ENCODE measurements at places on chromosomes 1 and 21.

DNA sequence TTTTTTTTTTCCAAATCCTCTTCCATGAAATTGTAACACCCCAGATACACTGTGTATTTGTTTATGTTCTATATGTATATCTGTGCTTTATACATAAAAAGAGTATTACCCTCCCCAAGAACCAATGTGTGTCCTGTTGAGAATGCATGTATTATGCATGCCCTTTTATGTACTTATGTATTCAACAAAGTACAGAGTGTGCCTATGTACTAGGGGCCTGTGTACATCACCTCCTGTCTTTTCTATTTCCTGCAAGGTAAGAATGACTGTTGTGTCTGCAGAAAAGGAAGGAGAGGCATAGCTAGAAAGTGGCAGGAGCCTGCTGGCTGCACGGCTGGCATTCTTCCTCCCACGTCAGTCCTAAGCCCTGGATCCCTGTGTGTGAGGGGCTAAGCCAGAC is 7.0 kb downstream of the TMEM61 start:
- DNase-seq = no peak

GRCh38 chr21:15211491-15212133 is 146.8 kb upstream of the NRIP1 start:
- DNase-seq = no peak

GRCh38 chr1:40820911-40821693 is 37.5 kb downstream of the KCNQ4 start:
- DNase-seq = no peak

DNA sequence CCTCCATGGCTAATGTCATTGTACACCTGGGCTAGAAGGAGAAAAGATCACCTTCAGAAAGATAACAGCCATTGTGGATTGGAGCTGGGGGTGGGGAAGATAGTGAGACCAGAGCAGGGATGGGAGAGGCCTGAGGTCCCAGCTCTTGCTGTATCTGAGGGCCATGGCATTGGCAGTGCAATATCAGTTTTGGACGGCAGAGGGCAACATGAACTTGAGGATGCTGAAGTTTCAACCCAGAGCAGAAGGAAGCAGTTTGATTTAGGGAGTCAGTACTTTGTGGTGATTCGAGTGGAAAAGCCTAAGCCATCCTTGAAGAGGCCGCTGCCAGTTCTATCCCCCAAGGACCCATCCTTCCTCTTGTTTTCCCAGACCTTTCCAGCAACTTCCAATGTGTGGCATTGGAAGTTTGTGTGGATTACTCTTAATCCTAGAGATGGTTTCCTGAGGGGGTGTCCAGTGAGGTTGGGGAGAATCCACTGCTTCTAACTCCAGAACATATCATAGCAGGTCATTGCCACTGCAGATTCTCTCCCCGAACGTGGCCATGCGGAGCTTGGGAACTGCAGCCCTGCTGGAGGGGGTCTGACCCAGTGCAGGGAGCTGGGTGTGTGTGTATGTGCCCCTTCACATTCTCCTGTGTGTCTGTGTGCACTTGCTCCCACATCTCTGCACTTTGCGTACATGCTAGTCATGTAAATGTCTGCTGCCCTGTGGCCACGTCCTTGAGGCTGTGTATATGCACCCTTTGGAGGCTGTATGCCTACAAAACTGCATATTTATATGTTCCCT is 24.1 kb downstream of the SLC26A9 start:
- peak; percentile 83 for DNase-seq

GRCh38 chr21:17763288-17764037 is 55.7 kb downstream of the C21orf91 start:
- no peak for DNase-seq

GRCh38 chr1:158059984-158060383 is 66.5 kb downstream of the KIRREL1 start:
- peak; percentile 33 for DNase-seq

- no peak for DNase-seq
Observed at GRCh38 chr1:56376188-56376984, 203.0 kb downstream of the PLPP3 start.

DNA sequence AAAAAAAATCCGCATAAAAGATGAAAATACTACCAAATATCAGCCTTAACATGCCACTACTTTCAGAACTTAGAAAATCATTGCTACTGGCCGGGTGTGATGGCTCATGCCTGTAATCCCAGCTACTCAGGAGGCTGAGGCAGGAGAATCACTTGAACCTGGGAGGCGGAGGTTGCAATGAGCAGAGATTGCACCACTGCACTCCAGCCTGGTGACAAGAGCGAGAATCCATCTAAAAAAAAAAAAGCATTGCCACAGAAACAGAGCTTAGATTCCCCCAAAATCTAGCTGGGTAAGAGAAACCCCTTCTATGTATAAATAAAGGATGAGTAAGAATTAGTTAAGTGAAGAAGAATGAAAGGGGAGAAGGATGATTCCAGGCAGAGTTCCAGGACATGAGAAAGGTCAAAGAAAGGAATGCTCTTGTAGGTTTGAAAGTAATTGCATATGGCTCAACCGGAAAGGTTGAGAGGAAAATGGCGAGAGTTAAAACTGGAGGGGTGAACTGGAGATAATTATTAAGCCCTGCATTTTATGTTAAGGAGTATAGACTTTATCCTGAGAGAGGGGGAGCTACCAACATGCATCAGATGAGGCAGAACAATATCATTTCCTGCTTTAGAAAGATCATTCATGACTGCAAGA is 19.7 kb upstream of the NRDC start:
- DNase-seq = no peak

- DNase-seq = no peak
Observed at GRCh38 chr1:165253818-165254254, 102.7 kb downstream of the LMX1A start.

DNA sequence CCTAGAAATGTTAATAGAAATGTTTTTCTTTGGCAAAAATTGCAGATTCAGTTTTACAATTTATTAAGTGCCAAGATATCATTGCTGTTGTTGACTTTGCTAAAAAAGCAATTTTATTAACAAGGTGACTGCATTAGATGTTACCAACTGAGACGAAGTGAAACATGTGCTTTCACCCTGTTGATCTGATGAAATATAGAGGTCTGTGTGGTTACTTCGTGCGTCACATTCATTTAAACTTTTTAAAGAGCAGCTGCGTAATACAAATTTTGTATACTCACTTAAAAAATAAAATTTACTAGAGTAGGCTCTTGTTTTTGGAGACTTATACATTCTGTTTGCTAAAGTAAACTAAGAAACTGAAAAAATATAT is 465.7 kb downstream of the USP25 start:
- DNase-seq = no peak

DNA sequence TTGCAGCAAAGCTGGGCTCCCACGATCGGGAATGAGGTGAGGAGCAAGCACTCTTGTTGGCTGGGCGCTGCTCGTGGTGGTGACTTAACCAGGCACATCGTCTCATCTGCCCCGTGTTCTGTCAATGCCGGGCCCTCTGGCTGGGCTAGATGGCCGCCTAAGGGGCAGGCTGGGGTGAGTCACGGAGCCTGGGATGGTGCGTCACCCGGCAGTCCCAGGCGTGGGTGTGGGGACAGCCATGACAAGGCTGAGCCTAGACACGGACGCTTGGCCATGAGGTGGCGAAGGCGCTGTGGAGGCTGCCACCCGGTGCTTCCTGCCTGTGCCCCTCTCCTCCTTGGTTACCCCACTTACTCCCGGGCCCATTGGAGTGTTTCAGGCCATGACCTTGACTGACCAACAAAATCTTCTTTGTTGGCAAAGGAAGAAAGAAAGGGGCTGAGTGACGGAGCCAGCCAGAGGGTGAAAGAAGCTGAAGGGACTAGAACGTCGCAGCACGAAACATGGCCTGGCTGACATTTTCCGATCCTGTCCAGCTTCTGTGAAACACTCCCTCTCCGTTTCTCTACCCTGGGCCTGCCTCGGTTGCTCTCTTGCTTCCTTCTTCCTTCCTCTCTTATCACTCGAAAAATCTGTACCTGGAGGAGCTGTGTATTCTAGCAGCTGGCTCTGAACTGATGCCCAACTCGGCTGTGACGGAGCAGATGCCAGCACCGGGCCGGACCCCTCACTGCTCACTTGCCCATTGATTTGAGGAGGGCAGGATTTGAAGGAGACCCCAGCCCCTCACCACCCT is 596 bp downstream of the CD247 start:
- DNase-seq = no peak

GRCh38 chr1:98277118-98277517 is 356.3 kb upstream of the DPYD start:
- DNase-seq = no peak

- DNase-seq = no peak
Observed at GRCh38 chr1:46343351-46343695, 2.7 kb downstream of the NSUN4 start.

- no peak for DNase-seq
Observed at GRCh38 chr1:154657556-154657955, 49.6 kb upstream of the ADAR start.

DNA sequence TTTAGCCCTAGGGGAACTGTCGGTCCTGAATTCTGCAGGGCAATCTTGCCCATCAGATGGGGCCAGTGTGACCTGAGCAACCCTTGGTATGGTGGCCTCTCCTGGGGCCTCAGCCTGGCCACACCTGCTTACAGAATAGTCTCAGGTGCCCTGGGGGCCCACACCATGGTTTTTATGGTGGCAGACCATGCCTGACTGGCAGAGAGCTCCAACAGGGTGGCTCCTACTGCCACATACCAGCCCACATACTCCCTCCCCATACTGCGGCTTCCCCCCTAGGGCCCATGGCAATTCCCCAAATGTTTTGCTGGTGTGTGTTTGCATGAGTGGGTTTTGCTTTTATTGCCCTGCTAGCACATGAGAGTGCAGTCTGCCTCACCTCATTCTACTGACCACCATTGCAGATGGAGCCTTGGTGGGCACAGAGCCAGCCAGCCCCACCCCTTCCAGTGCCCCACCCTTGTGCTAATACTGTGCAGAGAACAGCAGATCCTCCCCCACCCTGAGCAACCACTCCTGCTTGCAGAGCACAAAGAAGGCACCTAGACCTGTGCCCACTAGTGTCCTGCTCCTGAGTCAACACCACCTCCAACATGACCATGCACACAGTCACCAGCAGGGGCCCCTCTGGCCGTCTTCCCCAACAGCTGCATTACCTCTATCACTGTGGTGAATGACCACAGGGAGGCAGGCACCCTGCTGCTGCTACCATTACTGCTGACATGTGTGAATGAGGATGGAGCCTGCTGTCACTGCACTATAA is 86.8 kb downstream of the GDAP2 start:
- no peak for DNase-seq

- no peak for DNase-seq
Observed at GRCh38 chr1:56095696-56096665, 483.4 kb downstream of the PLPP3 start.

- DNase-seq = no peak
Observed at GRCh38 chr1:218537122-218537913, 192.2 kb downstream of the TGFB2 start.

GRCh38 chr1:20442920-20443625 is 42.9 kb downstream of the CAMK2N1 start:
- DNase-seq = peak; percentile 26

GRCh38 chr1:37051346-37051745 is 17.0 kb upstream of the GRIK3 start:
- DNase-seq = no peak

- DNase-seq = no peak
Observed at GRCh38 chr1:42145389-42145716, 7.9 kb upstream of the GUCA2B start.

DNA sequence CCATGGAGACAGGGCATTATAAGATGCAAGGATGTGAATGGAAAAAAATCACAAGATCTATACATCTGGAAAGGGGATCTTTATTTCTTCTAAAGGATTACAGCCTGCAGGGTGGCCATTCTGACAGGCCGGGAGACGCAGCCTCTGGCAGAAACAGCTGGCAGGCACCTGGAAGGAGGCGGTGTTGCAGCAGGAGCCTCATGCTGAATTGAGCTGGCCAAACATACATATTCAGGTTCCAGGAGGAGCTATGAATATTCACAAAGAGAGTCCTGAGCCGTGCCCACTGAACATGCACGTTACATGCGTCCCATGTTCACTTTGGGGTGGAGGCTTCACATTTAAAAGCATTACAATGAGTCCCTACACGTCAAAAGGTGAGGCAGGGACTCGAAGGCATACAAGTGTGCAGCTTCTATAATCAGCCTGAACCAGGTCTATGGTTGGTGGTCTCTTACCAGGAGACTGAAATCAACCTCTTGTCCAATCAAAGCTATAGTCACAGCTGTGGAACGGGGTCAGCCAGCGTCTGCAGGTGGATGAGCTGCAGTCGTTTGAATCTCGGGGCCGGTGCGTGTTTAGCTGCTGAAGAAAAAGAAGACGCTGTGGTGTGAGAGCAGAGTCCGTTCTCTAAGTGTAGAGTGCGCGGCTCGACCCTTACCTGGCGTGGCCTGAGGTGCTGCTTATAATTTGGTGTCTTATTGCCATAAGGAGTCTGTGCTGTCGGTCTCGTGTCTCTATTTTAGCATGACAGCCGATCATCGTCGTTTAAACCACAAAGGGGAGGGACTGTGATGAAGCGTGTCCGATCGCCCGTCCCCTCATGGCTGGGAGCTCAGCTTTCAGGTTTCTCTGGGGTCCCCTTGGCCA is 183.0 kb downstream of the ETS2 start:
- DNase-seq = no peak

GRCh38 chr1:212460376-212460775 is 27.7 kb downstream of the NENF start:
- no peak for DNase-seq

DNA sequence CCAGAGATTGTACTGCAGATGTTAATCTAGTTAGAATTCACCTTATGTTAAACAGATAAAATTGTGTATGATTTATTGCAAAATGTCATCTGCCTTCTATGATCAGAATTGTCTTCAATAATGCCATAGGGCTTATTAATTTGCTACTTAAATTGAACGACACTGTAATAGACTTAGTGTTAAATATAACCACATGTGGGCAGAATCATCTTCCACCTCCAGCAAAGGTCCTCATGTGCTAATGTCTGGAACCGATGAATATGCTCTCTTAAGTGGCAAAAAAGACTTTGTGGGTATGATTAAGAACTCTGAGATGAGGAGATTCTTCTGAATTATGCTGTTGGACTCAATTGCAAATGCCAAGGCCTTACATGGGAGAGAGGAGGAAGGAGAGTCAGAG is 4.3 kb downstream of the OR2T11 start:
- DNase-seq = no peak

DNA sequence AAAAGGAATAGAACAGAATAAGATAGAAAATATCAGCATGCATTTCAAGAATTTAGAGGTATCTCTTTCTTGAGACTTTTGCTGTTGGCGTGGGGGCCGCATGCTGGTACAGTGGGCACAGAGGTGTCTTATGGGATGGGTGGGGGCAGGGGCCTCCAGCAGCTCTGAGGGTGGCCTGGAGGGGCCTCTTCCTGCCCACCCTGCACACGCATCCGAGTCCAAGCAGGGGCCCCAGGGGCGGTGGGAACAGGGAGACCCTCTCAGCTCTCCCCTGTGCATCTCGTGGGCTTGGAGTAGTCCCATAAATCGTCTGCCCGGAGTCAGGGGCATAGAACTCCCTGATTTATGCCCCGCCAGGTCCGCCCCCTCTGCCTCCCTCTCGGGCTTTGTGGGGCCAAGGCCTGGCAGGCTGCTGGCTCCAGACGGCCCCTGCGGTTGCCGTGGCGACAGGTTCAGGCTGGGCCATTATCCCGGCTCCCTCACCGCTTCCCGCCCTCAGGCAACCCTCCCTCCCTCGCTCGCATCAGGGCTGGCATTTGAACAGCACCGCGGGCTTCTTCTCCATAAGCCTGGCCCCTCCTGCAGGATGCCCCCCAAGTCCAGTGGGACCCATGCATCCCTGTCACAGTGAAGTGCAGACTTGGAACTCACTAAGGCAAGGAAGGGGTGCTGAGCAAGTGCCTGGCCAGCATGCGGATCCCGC is 133.2 kb upstream of the ZBTB40 start:
- DNase-seq = peak; percentile 74

- no peak for DNase-seq
Observed at GRCh38 chr1:43316738-43317520, 16.1 kb downstream of the TIE1 start.

Data from NCI-H1694 (cell line).